ENCODE measurements at places on chromosomes 4 and X.

GRCh38 chr4:139738846-139739613 lies 73.4 kb downstream of the MGST2 start:
- no peak for DNase-seq

- no peak for DNase-seq
Observed at GRCh38 chr4:185461565-185461964, 10.0 kb downstream of the CCDC110 start.

DNA sequence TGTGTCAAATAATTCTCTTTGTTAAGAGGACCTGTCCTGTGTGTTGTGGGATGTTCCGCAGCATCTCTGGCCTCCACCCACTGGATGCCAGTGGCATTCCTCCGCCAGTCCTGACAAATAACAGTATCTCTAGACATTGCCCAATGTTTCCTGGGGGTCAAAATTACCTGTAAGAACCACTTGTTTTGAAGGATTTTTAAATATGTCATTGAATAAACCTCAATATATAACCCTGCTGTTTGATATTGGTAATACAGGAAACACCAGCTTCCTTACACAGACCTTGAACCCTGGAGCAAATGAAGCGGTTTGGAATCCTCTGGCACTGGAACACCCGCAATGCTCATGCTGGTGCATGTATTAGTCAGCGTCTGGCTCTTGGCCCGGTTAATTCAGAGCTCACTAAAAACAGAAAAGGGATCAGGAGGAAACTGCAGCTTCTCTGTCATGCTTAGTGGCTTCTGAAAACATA lies 101.3 kb downstream of the TBL1X start:
- DNase-seq = no peak

GRCh38 chr4:88166608-88167007 lies 8.2 kb upstream of the ABCG2 start:
- DNase-seq = no peak

- no peak for DNase-seq
Observed at GRCh38 chr4:105719204-105719603, 10.6 kb downstream of the GSTCD start.

GRCh38 chr4:38306482-38307071 lies 346.4 kb downstream of the PTTG2 start:
- no peak for DNase-seq

DNA sequence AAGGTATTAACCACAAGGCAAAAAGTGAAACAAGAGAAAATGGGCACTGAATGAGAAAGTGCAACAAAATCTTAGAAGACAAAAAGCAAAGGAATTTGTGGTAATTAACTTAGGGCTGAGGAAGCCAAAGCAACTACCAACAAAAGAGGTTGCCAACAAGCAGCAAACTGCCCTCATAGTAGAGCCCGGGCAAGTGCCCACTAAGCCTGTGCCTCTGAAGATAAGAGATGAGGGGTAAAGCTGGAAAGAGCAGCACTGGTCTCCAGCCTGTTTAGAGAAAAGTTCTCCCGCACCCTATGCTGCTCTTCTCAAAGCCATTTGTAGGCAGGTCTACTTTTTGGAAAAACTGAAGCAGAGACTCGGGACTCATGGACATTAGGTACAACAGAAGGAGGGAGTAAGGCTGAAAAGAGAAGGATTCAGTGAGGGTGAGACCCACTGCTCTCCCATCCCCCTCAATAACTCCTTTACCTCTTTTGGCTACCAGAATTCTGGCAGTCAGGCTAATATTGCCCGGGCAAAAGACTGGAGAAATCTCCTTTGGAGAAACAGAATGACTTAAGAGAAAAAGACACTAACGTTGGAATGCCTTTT lies 29.6 kb upstream of the KCNE5 start:
- DNase-seq = no peak

DNA sequence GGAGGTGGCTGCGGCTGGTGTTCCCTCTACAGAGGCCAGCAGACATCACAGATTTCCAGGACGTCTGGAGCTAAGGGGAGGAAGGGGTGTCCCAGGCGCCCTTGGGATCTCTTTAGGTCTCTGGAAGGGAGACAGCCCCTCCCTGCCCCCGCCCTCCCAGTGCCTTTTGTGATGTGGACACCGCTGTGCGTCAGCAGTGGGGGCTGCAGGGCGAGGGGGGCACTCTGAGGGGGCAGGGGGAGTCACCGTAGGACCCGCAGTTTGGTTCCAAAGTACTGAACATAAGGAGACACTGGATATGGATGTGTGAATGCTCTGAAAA lies 25.6 kb upstream of the MXD4 start:
- no peak for DNase-seq

DNA sequence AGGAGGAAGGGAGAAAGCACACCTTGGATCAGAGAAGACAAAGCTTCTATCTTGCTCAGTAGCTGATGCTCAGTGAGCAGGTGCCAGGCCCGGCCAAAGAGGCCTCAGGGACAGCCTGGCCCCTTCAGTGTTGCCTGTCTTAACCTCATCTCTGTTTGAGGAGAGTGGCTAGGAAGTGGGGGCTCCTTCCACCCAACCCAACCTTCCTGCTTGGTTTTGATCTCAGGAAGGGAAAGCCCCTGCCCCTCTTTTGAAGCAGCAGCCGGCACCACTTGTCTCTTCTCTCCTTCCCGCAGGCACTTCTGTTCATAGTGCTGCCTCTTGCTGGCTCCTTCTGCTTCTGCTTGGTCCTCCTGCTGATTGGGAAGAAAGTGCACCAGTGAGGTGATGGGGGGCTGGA lies 2.4 kb upstream of the AFF2 start:
- DNase-seq = no peak

- DNase-seq = no peak
Observed at GRCh38 chr4:139503622-139504166, 49.8 kb downstream of the RAB33B start.

GRCh38 chr4:159048166-159048886 lies 54.6 kb upstream of the RAPGEF2 start:
- no peak for DNase-seq

- DNase-seq = no peak
Observed at GRCh38 chr4:15482842-15483241, 13.2 kb downstream of the CC2D2A start.

DNA sequence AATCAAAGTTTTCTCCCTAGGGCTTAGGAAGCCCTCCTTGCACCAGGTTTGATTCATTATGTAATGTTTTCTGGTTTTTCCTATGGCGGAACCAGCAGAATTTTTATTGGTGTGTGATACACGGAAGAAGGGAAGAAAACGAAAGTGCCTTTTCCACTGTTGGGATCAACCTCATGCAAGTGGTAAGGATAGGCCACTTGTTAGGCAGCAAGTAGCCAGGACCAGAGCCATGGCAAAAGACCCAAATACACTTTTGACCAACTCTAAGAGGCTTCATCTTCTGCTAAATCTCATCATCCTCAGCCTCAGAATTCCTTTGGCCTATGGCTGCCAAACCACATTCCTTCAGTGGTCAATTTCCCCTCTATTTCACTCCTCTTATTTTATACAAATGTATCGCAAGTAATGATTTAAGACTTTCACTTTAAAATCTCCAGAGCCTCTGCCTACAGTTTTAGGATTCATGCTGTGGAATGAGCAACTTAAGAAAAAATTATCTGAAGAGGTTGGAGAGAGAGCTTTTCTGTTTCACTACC lies 21.2 kb downstream of the PPAT start:
- no peak for DNase-seq

DNA sequence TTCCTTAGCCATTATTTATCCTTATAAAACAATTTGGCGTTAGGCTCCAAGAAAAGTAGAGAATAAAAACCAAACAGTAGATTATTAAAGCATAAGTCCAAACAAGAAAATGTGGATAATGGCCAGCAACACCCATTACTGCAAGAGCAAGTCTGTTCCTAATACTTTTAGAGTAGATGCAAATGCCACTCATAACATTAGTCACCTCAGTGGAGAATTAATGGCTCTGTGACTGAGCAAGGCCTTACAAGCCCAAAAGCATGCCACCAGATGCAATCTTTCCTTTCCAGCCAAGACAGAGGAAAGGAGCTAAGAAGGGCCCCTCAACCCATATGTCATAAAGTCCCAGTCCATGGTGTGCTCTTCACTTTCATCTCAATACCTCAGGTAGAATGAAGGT lies 373.8 kb downstream of the OPHN1 start:
- no peak for DNase-seq

DNA sequence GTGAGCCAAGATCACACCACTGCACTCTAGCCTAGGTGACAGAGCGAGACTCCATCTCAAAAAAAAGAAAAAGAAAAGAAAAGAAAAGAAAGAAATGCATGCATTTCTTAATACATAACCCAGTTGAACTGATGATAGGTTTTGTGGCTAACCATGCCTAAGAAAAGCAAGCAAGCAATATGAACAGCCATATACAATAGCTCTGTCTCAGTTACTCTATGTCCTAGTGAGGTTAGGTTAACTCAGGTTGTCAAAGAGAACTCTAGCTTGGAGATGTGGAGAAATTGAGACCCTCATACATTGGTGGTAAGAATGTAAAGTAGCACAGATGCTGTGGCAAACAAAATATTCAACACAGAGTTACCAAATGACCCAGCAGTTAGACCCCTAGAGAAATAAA lies 167.0 kb upstream of the RASGEF1B start:
- DNase-seq = no peak

- no peak for DNase-seq
Observed at GRCh38 chr4:98522636-98523395, 135.6 kb downstream of the TSPAN5 start.

DNA sequence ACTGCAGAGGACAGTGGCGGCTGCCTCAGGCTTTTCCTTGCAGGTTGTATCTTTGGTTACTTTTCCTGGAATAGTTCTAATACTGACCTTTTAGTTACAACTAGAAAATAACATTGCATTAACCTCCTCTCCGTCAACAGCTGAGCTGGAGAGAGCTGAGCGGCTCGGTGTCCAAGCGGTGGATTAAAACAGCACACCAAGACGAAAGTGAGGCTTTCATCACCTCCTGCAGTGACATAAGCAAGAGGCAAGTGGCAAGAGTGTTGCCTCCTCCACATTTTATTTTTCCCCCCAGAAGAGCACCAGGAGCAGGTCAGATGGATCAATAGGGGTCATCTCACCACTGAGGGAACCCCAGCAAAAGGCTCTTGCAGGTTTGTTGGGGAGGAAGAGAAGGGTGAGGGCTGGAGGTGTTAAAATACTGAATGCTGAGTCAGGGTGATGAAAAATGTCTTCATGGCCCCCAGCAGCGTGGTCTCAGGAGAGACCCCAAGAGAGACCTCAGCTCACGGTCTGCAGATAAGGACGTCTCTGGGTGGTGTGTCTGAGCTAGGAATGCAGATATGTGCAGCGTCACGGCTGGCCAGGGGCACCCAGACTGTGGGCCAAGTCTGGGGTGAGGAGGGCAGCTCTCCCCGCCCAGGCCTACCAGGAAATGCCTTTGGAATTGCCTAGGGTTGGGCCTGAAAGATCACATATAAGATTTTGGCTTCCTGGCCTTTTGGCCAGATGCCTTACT lies 50.3 kb downstream of the CASP3 start:
- DNase-seq = no peak

GRCh38 chr4:1082215-1083182 lies 30.9 kb downstream of the RNF212 start:
- no peak for DNase-seq

- no peak for DNase-seq
Observed at GRCh38 chrX:8813036-8813435, 11.9 kb upstream of the FAM9A start.

- no peak for DNase-seq
Observed at GRCh38 chr4:70703619-70704214, 15.4 kb downstream of the UTP3 start.

Measured in activated CD4-positive, alpha-beta T cell treated with anti-CD3 and anti-CD28 coated beads for 4 hours (primary cell).